ENCODE measurements at places on chromosomes 3 and 15. TPM values are rescaled to one million over a fixed set of nuclear protein-coding genes. Genes with fewer than 3 reads are reported as not detected.

Gene EXD1
- not detected for total RNA-seq

Gene LEKR1
- 0.77 TPM for total RNA-seq

Gene NPAP1
- not detected for total RNA-seq

Gene UTS2B
- total RNA-seq = not detected

Gene ULK4
- 28.6 TPM for total RNA-seq

Gene ALDH1L1
- total RNA-seq = not detected

Gene ALDH1A3
- not detected for total RNA-seq

Gene CCR2
- 1.0 TPM for total RNA-seq

Gene SUMF1
- 8.1 TPM for total RNA-seq

Gene SLC7A14
- total RNA-seq = not detected

DNA sequence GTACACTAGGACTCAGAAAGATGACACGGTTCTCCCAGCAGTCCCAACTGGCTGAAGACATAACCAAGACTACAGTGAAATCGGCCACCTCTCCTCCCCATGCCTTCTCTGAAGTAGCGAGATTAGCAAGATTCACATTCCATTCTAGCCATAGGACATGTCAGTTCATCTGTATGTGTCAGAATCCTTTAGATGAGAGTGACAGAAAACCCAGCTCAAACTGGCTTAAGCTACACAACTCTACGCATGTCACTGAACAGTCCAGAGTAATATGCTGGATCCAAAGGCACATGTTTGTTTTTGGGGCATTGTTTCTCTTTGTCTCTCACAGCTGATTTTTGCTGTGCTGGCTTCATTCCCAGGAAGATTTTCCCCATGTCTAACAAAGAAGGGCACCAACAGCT, 75.8 kb downstream of the RARB start:
- H3K36me3 ChIP-seq = no peaks in the 10 kb centered on the region
- no peak for DNase-seq
- no peak overlapping the region for H3K27ac ChIP-seq
- H3K4me3 ChIP-seq = no peak overlapping the region
- H3K27me3 ChIP-seq = no peaks in the 10 kb centered on the region

DNA sequence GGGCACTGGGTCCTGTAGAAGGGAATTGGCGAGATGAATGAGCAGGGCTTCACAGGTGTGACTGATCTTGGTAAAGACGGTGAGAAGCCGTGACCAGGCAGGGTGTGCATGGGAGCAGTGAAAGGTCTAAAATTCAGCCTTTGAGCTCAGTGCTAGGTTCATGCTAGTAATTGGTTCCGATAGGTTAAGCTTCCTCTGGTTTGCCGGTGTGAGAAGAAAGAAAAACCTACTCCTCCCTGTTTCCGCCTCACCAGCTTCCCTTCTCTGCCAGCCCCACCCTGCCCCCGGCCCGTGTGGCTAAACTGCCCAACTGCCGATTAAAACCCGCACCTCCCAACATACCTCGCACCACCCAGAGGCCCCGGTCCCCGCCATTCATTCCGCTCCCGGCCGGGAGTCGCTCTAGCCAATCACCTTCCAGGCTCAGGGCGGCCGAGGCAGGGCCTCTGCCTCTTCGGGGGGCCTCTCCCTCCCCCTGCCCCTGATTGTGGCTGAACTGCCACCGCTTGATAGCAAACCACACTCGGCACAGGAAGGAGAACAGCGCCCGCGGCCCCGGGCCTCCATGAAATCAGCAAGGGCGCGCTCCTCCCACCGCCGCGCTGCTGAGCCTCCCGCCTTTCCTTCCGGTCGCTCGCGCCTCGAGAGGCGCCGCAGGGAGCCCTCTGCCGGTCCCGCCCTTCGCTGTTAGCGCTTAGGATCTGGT, 7.3 kb upstream of the NRROS start:
- no peaks in the 10 kb centered on the region for H3K27me3 ChIP-seq
- peaks cover 69% of the 10 kb centered on the region for H3K4me1 ChIP-seq
- DNase-seq = peak; percentile 72
- no peaks in the 10 kb centered on the region for H3K36me3 ChIP-seq
- peak overlapping the region; percentile 90 for H3K27ac ChIP-seq
- peak overlapping the region; percentile 72 for H3K4me3 ChIP-seq

- peaks cover 40% of the 10 kb centered on the region for H3K4me1 ChIP-seq
- peaks cover 53% of the 10 kb centered on the region for H3K36me3 ChIP-seq
- H3K27me3 ChIP-seq = no peaks in the 10 kb centered on the region
- no peak overlapping the region for H3K27ac ChIP-seq
- no peak overlapping the region for H3K4me3 ChIP-seq
These were observed 10.9 kb downstream of the IDH2 start for GRCh38 chr15:90091156-90091931.

GRCh38 chr3:76410762-76411281, 625.5 kb upstream of the ZNF717 start:
- no peak for DNase-seq
- no peaks in the 10 kb centered on the region for H3K36me3 ChIP-seq

- no peak for DNase-seq
- H3K4me3 ChIP-seq = no peak overlapping the region
- H3K27me3 ChIP-seq = no peaks in the 10 kb centered on the region
- H3K4me1 ChIP-seq = peaks cover 42% of the 10 kb centered on the region
- no peak overlapping the region for H3K27ac ChIP-seq
These were observed 138.8 kb downstream of the ZNF609 start for GRCh38 chr15:64599226-64599625.

DNA sequence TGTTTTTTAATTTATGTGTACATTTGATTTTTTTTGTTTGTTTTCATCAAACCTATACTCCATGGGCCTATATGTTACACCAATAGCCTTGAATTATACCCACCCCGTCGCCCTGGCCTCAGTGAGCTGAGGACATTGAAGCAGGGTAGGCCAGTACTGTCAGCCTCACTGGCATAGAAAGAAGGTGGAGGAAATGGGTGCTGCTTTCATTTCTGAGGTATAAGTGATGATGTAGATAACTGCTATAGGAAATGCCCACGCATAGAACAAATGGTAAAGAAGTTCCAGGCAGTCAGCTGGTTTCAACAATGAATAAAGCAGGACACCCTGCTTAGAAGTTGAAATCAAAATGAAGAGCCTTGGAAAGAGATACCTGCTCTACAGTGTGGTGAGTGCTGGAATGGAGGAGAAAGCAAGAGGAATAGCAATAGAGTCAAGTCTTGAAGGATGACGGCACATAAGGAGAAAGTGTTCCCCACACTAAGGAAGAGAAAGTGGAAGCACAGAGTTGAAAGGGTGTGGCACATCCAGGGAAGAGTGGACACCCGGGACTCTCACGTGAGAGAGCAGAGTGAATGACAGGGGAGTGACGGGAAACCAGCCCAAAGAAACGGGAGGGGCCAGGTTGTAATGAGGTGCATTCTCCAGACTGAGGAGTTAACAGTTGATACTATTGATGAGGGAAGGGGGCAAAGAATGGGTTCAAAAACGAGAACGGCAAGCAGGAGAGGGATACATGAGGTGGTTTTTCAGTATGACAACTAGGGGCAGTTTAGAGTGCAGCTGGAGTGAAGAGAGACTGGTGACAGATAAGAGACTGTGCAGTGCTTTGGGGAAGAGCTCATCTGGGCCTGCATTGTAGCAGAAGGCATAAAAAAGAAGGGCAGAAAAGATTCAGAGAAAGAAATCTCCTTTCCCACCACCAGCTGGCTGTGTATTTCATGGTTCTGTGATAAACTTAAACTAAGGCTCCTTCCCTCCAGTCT, 70.5 kb downstream of the KLHL25 start:
- peak overlapping the region; percentile 63 for H3K27ac ChIP-seq
- H3K36me3 ChIP-seq = peaks cover 98% of the 10 kb centered on the region
- peaks cover 16% of the 10 kb centered on the region for H3K4me1 ChIP-seq
- DNase-seq = no peak

GRCh38 chr3:175956964-175957363, 1097.8 kb downstream of the NAALADL2 start:
- H3K27me3 ChIP-seq = no peaks in the 10 kb centered on the region
- no peak overlapping the region for H3K27ac ChIP-seq
- no peak for DNase-seq
- no peaks in the 10 kb centered on the region for H3K4me1 ChIP-seq
- H3K36me3 ChIP-seq = no peaks in the 10 kb centered on the region

- DNase-seq = no peak
- no peak overlapping the region for H3K27ac ChIP-seq
- no peaks in the 10 kb centered on the region for H3K36me3 ChIP-seq
- peak overlapping the region; percentile 57 for H3K4me3 ChIP-seq
- H3K27me3 ChIP-seq = no peaks in the 10 kb centered on the region
These were observed 26.4 kb downstream of the STOML1 start for GRCh38 chr15:73965758-73966113.

DNA sequence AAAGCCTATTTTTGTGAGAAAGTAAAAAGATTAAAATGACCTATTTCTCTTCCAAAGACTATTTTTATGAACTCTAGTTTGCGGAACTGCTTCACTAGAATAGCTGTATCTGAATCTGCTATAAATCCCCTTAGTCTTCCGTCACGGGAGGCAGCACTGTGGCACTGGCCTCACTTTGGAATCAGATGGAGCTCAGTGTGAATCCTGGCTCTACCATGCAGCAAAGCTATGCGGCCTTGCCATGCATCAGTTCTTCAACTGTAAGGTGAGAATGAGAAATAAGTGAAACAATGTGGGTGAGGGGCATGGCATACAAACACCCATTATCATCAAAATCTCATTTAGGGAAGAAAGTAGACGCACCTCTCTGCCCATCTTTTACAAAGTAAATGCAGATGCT, 27.5 kb upstream of the CSPG5 start:
- no peak overlapping the region for H3K27ac ChIP-seq
- no peaks in the 10 kb centered on the region for H3K4me1 ChIP-seq
- no peaks in the 10 kb centered on the region for H3K27me3 ChIP-seq
- H3K36me3 ChIP-seq = peaks cover 75% of the 10 kb centered on the region
- H3K4me3 ChIP-seq = no peak overlapping the region
- no peak for DNase-seq

- no peak overlapping the region for H3K27ac ChIP-seq
- no peak overlapping the region for H3K4me3 ChIP-seq
- H3K4me1 ChIP-seq = no peaks in the 10 kb centered on the region
- no peaks in the 10 kb centered on the region for H3K27me3 ChIP-seq
- no peaks in the 10 kb centered on the region for H3K36me3 ChIP-seq
These were observed 711.6 kb downstream of the MECOM start for GRCh38 chr3:168951884-168952283.

- no peaks in the 10 kb centered on the region for H3K27me3 ChIP-seq
- no peak overlapping the region for H3K4me3 ChIP-seq
- no peak overlapping the region for H3K27ac ChIP-seq
- no peaks in the 10 kb centered on the region for H3K36me3 ChIP-seq
- no peaks in the 10 kb centered on the region for H3K4me1 ChIP-seq
These were observed 14.7 kb upstream of the DLL4 start for GRCh38 chr15:40914486-40914885.

DNA sequence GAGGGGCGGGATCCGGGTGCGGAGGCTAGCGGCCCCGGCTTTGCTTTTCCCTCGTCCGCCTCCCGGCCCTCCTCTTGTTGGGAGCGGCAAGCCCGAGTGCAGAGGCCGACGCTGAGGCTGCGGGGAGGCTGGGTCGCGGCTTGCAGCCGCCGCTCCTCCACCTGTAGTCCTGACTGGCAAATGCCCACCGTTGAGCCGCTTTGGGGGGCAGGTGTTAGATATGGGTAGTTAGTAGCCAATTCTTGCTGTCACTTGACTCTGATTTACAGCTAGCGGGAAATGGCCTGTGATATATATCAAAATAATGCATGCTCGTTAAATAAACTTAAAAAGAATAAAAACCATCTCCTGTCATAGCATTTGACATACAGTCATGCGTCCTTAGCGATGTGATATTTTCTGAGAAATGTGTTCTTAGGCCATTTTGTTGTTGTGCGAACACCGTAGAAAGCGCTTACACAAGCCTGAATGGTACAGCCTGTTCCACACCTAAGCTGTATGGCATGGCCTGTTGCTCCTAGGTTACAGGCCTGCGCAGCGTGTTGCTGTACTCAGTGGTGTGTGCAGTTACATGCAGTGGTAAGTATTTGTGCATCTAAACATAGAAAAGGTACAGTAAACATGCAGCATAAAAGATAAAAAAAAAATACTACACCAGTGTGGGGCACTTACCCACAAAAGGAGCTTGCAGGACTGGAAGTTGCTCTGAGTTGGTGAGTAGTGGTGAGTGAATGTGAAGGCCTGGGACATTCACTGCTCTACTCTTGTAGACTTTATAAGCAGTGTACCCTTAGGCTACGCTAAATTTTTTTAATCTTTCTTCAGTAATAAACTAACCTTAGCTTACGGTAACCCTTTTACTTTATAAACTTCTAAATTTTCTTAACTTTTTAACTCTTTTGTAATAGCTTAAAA, 873 bp downstream of the CAPN7 start:
- H3K4me1 ChIP-seq = peaks cover 21% of the 10 kb centered on the region
- no peaks in the 10 kb centered on the region for H3K27me3 ChIP-seq
- H3K4me3 ChIP-seq = peak overlapping the region; percentile 84
- H3K36me3 ChIP-seq = peaks cover 9% of the 10 kb centered on the region

DNA sequence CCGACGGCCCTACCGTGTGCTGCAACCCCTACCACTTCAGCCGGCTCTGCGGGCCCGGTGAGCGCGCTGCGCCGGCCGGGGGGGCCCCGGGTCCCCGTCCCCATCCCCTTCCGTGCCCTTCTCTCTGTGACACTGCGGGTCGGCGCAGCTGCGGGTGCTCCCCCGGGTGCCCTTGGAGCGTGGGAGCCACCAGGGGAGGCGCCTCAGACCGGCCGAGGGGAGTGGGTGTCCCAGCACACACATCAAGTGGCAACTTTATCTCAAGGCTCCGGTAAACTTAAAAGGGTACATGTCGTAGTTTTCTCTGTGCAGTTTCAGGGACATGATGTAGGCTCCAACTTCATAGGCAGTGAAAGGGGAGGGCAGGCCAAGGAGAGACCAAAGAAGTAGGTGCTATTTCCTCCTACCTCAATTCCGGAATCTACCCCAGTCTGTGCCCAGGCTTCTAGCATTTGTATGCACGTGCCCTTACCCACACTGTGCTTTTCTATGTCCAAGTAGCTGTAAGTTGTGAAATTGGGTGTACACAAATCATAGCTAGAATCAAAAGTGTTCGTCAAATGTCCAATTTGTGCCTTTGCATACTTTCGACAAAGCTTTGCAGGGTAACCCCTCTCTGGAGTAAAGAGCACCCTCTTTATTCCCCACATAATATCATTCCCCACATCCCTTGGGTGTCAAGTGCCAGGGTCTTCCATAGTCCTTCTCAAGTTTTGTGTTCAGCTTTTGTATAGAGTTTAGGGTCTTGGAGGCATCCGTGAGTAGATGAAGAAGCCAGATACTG, 2.2 kb downstream of the SMAD6 start:
- peaks cover 30% of the 10 kb centered on the region for H3K4me1 ChIP-seq
- no peak overlapping the region for H3K4me3 ChIP-seq
- no peaks in the 10 kb centered on the region for H3K36me3 ChIP-seq
- peak; percentile 4 for DNase-seq
- no peak overlapping the region for H3K27ac ChIP-seq

DNA sequence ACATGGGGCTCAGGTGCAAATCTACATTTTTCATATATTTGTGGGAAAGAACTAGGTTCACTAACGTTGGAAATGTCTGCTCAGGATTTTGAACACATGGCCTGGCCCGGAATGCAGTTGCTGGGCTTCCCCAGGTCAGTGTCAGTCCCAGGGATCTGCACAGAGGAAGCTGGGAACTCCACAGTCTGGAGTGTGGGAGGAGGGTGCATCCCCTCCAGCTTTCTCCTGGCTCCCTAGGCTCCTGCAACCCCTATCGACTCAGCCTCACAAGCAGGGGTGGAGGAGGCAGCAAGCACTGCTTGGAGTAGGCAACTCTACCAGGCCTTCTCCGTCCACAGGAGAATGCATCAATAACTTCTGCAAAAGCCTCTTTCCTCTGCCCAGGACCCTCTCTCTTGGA, 30.1 kb upstream of the HCN4 start:
- H3K27ac ChIP-seq = no peak overlapping the region
- H3K27me3 ChIP-seq = no peaks in the 10 kb centered on the region
- no peaks in the 10 kb centered on the region for H3K4me1 ChIP-seq
- no peaks in the 10 kb centered on the region for H3K36me3 ChIP-seq
- no peak overlapping the region for H3K4me3 ChIP-seq
- no peak for DNase-seq

Data from CD4-positive, alpha-beta T cell (primary cell).